NCI-H774 (cell line): ENCODE measurements at places on chromosomes 16 and 17.

DNA sequence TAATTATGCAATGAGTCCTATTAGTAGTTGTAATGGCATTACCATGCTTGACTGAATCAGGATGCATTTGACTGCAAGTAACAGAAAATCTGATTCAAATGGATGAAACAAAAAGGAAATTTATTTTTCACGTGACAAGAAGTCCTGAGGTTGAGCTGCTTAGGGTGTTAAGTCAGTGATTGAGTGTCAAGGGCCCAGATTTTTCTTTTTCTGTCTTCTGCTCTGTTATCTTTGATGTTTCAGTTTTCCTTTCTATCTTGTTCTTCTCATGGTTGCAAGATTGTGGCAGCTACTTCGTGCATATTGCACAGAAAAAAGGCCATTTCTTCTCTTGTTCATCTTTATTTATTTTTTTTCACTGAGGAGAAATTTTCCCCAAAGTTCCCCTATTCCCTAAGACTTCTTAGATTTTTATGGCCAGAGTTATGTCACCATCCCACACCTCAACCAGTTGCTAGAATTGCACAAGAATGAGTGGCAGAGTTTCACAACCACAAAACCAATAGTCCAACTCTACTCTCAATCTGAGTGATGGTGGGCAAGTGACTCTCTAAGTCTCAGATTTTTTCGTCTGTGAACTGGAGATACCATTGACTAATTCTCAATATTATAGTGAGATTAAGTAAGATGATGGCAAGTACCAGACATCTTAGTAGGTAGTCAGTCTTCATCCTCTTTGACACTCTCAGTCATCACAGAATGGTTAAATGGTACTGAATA is 15.7 kb upstream of the GPR139 start:
- DNase-seq: no peak

- no peak for DNase-seq
Measured at GRCh38 chr17:9239793-9240658, 218.7 kb downstream of the NTN1 start.

DNA sequence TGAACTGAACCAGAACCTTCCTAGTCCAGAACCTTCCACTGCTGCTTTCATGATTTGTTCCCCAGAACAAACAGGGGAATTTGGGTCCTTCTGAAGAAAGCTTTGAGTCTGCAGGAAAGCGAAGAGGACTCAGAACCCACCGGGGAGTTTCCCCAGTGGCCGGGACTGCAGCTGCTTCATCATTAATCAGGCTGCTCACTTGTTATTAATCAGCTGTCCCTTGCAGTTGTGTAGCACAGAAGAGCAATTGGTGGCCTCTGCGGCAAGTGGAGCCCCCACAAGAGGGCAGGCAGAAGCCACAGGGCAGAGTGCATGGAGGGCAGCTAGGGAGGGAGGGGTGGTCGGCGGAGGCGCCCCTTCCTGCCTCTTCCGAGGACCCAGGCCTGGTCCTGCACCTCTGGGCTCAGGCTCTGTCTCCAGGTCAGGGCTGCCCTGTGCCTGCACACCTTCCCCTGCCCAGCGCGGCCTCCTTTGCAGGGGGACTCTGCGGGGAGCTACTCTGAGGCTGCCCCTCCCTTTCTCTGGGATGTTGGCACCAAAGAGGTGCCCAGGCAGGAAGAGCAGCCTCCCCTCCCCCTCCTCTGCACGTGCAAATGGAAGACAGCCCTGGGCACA is 6.9 kb downstream of the CCL17 start:
- no peak for DNase-seq

DNA sequence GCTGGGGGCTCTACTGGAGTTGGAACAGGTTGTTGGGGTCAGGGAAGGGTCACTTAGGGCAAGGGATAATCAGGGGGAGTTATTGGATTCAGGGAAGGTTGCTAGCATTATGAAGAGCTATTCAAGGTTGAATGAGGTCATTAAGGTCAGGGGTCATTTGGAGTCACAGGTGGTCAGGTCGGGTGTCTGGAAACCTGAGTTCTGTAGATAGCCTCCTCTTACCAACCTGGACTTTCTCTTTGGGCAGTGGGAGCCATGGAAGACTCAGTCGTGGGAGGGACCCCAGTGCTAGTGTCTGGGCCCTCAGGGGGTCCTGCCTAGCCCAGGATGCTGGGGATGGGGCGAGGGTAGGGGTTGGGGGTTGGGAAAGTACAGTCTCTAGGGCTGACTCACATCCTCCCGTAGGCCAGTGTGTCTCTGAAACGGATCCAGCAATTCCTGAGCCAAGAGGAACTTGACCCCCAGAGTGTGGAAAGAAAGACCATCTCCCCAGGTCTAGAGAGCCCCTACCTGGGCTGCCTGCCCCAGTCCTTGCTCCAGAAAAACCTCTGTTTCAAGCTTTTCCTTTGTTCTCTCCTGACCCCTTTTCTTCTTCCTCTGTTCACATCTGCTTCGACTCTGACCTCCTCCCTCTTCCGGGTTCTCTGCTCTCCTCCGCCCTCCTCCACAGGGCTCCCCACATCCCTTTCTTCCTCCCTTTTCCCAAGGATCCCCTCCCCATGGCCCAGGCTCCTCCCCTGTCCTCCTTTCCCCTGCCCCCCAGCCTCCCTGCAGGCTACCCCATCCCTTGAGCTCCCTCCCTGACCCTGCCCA is 33.5 kb downstream of the ABCC3 start:
- no peak for DNase-seq

DNA sequence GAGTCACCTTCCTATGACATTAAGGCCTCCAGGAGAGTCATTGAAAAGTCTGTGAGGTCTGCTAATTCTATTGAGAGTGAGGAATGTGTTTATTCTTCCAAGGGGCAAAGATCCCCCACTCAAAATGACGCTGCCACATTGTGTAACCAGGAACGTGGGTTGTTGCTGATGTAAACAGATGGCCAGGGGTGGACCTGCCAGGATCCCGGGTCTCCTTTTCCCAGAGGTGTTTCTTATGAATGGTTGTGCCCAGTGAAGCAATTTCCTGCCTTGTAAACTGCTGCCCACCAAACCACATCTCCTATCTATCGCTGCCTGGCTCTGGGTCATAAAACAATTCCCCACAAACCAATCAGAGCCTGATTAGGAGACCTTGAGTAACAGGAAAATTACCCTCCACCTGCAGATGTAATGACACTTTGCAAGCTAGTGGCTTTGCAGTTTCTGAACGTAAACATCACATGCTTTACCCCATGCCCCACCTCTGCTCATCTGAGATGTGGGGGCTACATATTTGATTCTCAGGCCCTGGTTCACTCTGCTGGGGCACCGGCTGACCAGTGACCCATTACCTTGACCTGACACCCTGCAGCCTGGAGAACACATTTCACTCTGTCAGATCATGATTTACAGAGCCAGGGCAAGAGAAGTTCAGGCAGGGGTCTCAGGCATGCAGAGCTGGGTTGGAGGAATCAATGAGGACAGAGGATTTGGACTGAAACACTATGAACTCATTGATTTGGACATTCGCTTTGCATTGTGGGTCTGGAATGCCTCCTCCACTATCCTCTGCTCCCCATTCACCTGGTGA is 33.1 kb upstream of the DDX52 start:
- DNase-seq: no peak

DNA sequence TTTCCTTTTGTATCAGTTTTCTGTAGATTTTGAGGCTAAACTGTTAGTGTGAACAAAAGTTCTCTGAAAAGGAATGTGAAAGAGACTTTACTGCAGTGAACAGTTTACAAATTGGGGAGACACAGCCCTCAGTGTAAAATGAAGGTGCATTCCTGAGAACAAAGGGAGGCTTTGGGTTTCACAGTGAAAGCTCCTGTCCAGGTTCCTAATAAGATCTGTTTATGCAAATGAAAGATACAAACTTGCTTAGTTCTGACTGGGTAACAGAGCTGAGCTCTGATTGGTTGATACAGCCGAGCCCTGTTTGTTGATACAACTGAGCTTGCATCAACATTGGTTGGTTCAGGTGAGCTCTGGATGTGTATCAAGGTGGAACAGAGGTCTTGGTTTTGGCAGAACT is 8.3 kb upstream of the CDRT15 start:
- DNase-seq: no peak

DNA sequence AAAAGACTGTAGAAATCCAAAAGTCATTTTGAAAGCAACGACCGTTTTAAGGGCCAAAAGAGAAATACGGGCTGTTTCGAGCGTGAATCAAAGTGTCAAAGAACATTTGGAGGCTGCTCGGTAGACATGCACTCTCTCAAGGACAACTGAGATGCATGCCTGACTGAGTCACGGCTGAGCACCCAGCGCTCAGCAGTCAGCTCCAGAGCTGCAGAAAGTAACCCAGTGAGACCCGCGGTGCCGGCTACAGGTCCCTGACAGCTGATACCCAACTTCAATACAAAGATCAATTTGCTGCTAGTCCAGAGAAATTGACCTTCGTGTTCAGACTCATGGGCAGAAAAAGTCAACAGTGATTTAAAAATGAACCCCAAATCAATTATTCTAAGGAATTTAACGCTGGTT is 214.9 kb downstream of the STX8 start:
- DNase-seq: no peak
